ENCODE measurements at places on chromosomes 2 and 18. TPM values are rescaled to one million over a fixed set of nuclear protein-coding genes. Genes with fewer than 3 reads are reported as not detected.

XDH gene
- not detected for total RNA-seq

AGAP1 gene
- total RNA-seq = 6.5 TPM

KCNJ3 gene
- total RNA-seq = not detected

OST4 gene
- total RNA-seq = 734 TPM

DYNAP gene
- not detected for total RNA-seq
